Eye (tissue), 1 donor: ENCODE measurements at places on chromosomes 4 and X.

DNA sequence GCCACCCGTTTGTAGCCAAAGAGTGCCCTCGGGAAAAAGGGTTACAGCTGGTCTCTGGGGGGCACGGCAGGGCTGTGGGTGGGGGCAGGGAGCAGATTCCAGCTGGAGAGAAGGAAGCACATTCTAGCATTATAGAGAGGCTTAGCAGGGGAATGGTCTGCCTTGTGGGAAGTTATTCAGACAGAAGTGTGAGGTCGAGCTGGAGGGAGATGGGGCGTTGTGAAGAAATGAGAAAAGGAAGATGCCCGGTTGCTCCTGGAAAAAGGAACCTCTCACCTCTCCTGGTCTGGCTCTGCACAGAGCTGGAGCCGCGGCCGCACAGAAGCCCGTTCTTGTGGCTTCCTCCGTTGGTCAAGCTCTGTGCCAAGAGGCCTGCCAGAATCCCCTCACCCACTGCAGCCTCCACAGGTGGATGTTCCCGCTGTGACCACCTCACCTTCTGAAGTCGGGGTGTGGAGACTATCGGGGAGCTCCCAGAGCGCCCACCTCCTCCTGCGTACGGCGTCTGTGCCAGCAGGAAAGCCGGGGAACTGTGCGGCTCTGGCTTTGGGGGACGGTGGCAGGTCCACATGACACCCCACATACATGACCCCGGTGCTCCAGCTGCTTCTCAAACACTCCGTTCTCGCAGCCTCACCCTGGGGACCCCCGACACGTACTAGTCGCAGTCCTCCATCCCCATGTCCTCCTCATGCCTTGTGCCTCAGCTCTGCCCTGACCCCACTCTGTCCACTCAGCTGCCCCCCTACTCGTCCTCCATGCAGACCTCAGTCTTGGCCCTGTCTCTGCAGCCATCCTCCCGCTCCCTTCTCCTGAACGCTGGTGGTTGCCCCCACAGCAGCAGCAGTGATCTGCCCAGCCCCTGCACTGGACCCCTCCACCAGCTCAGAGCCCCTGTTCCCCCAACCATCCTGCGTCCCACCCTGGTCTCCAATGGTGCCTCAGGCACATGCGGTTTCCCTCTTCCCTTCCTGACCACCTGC lies 52.2 kb upstream of the HGFAC start:
- no peak for DNase-seq

DNA sequence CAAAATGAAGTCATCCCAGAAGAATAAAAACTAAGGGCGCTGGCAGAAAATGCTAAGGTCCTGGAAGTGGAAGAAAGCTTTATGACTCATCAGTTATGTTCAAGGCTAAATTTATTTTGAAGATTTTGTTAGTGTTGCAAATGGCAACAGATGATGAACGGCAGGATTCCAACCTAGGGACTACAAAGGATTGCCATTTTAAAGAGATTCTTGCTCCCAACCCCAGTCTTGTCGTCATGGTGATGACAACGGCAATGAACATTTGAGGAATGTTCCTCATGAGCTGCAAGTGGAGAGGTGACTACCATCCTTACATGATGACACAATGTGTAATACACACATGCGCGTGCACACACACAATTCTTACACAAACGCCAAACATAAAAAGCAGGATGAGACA lies 54.4 kb upstream of the FTHL17 start:
- DNase-seq: no peak

DNA sequence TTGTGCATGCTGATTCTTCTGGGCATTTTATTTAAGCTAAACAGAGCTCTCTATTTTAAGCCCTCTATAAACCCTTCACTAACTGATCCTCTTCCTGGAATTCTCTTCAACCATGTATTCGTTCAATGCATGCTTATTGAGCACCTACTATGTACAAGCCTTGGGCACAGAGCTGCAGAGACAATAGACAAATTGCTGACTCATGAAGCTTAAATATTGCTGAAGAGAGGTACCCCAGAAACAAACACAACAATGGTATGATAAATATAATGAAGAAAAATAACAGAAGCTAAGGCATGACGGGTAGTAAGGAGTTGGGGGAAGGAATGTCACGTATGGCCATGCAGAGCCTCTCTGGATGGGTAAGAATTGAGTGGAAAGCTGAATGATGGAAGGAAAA lies 222.2 kb downstream of the PPARGC1A start:
- no peak for DNase-seq

GRCh38 chrX:11611965-11612364 lies 53.8 kb downstream of the ARHGAP6 start:
- no peak for DNase-seq

- no peak for DNase-seq
These were observed 112.8 kb upstream of the DKK2 start for GRCh38 chr4:107148904-107149303.

DNA sequence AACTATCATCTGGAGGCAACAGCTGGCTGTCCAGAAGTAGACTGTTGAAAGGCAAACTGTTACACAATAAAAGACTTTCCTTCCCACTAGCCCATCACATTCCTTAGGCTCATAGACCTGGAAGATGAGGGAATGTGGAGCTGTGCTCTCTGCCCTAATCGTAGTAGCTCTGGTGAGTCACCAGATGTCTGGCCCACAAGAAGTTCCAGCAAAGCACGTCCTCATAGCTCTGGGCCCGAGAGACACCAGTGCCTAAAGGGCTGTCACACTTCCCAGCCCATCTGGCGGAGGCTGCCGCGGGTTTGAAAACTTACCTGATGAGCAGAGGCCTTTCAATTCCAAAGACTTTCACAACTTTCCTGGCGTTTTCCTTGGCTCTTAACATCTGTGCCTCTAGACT lies 81.7 kb upstream of the STOX2 start:
- DNase-seq: peak; percentile 33

GRCh38 chr4:82688091-82688795 lies 110.4 kb downstream of the SCD5 start:
- DNase-seq: peak; percentile 24

GRCh38 chrX:5802391-5802790 lies 426.3 kb downstream of the NLGN4X start:
- DNase-seq: peak; percentile 4

DNA sequence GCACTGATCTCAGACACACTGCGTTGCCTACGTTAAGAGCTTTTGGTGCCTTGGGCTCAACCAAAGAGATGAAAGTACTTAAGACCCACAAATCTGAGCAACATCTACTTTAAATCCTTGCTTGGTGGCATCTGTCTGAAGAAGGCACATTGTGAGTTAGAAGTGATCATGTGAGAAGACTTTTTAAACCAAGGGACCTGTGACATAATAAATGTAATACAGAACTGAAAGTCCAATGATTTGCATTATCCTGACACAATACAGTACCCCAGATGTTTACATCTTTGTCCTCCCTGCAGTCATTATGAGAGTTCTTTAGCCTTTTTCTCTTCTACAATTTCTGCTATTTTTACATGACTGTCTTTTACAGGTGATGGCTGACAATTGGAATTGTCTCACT lies 96.7 kb upstream of the FTHL17 start:
- DNase-seq: no peak

GRCh38 chr4:8028368-8028767 lies 88.7 kb upstream of the AFAP1 start:
- DNase-seq: no peak

DNA sequence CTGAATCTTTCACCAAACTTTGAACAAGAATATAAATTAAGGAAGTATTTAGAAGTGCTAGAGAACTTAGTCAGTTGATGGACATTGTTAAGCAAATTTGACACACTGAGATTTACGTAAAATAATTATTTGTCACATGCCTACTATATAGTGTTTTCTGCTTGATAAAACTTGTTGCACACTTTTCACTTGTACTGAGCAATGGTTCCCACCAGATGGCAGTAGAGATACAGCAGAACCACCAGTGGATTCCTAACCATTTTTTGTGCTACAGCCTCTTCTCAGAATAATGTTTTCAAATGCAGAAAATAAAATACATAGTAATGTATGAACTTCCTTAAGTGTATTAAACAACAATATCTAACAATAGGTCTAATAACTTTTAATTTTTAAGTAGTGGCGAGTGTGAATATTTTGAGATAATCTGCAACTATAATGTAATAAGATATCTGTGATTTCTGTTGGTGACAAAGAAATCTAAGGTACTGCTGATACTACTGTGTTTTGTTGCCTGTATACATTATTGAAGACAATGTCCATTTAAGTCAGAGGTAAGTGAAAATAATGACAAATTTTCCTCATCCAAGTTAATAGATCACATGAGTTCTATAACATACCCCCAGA lies 81.2 kb downstream of the APOOL start:
- DNase-seq: peak; percentile 41

- DNase-seq: no peak
These were observed 912.5 kb upstream of the PABPC4L start for GRCh38 chr4:135114079-135114478.

GRCh38 chrX:119477812-119478232 lies 9.6 kb downstream of the SLC25A5 start:
- no peak for DNase-seq

- no peak for DNase-seq
These were observed 131.4 kb downstream of the COL25A1 start for GRCh38 chr4:109171070-109171469.

GRCh38 chr4:112938461-112939058 lies 110.9 kb upstream of the ANK2 start:
- peak; percentile 83 for DNase-seq

DNA sequence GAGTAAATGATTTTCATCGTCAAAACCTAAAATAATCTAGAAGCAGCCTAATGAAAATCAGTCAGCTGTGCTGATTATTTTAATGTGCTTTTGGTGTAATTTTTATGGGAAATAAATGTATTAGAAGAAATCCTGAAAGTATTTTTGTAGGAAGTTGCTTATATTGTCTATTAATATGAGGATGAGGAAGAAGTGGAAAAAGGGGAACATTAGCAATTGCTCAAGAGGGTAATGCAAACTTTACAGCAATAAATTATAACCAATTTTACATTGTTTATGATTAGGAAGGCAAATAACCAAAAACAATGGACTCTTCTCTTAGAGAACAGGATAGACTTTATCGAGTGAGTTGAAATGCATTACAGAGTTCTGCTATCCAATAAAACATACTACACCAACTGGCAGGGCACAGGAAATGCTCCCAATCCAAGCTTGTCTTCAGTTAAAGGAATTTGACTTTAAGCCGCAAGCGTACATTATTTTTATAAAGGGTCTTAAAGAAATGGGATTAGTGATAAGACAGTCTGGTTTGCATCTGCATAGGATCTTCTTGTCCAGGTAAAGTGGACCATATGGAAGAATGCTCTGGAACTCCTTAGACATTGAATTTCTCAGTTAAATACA lies 374.8 kb downstream of the PDGFC start:
- DNase-seq: no peak

- no peak for DNase-seq
These were observed 101.2 kb upstream of the MYOZ2 start for GRCh38 chr4:119034276-119035008.

GRCh38 chr4:10082459-10083272 lies 33.9 kb downstream of the WDR1 start:
- no peak for DNase-seq

DNA sequence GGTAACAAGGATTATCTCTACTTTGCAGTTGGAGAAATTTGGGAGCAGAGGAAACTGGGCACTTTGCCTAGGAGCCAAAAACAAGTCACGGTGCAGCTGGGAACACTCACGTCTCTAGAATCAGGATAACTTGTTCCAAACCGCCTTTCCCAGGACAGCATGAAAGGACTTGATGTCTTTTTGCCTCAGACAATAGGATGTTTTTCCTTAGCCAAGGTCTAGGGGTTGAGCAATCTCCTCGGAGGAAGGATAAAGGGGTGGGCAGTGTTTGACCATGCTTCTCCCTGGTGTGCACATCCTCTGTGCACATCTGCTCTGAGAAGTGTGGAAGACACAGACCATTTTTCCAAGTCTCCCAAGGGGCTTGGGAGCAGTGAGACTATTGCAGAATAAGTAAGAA lies 1.7 kb upstream of the SPARCL1 start:
- peak; percentile 47 for DNase-seq

DNA sequence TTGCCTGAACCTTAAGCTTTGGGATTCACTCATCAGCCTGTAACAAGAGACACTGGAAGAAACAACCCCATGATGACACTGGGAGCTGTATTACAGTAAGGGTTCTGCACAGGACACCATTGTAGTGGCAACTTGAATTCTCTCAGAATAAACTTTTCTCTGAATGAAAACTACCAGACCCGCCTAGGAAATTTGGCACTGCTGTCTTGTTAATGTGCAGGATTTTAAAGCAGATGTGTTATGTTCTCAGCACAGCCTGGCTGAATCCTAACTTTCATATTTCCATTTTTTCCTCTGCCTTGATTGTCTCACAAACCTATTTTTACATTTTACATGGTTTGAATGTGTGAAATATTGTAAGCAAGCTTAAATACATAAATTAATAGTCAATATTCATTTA lies 253.6 kb downstream of the UNC5C start:
- no peak for DNase-seq

- DNase-seq: no peak
These were observed 8.7 kb downstream of the RHOH start for GRCh38 chr4:40205259-40206198.

DNA sequence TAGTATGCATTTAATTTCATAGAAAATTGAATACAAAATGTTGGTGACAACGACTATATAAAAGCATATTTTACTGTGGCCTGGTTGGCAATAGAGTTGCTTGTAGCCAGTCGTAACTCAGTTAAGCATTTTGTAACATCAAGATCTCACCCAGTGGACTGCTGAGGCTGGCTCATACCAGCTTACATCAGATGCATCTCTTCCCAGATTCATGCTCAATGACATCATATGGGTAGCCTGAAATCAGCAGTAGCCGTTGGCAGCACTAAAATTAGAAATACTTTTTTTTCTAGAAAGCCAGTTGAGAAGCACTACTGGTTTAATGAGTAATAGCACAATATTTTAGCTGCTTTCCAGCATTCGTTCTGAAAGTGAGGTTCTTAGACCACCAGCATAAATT lies 341.2 kb downstream of the TECRL start:
- DNase-seq: no peak

DNA sequence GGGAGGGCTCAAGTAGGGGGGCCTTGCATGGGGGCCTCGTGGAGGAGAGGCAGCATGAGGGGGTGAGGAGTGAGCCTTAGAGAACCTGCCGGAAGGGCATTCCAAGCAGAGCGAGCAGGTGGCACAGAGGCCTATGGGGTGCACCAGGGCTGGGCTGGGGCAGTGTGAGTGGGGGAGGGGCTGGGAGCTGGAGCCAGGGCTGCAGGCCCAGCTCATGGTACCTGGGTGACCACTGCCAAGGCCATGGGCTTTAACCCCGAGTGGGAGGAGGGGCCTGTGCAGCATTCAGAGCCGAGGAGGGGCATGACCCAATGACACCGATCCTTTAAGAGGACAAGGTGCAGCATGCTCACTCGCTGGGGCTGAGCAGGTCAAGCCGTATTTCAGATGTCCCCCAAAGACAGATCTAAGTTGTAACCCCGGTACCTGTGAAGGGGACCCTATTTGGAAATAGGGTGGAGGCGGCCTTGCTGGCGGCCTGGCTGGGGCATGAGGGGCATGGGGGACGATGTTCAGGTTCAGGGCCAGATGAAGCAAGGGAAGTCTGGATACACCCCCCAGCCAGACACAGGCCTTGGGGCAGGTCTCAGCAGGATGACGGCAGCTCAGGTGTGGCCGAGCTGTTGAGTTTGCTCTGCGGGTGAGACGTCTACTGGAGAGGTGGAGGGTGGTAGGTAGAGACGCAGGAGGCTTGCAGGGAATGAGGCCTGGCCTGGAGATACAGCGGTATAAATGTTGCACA lies 137.0 kb downstream of the CPZ start:
- no peak for DNase-seq
